ENCODE measurements at places on chromosomes 6 and 20. TPM values are rescaled to one million over a fixed set of nuclear protein-coding genes. Genes with fewer than 3 reads are reported as not detected.

The ASIP gene
- total RNA-seq = not detected

The ADNP gene
- 41.5 TPM for total RNA-seq

The PNPLA1 gene
- 0.24 TPM for total RNA-seq

The PLAGL2 gene
- 16.9 TPM for total RNA-seq

The LPA gene
- not detected for total RNA-seq

The IMPG1 gene
- total RNA-seq = not detected

The BTN1A1 gene
- not detected for total RNA-seq

The KHDC1 gene
- 0.60 TPM for total RNA-seq

The SLC52A3 gene
- total RNA-seq = not detected

The DYNLT2 gene
- total RNA-seq = 3.6 TPM

The FAM83B gene
- total RNA-seq = not detected

The FNDC11 gene
- total RNA-seq = 0.52 TPM

The SERINC1 gene
- total RNA-seq = 228 TPM

The MOG gene
- total RNA-seq = not detected

The RIMS4 gene
- total RNA-seq = not detected

The HLA-G gene
- total RNA-seq = 7.2 TPM

The NRN1 gene
- total RNA-seq = 0.57 TPM

The SLC26A8 gene
- not detected for total RNA-seq

The MEI4 gene
- total RNA-seq = not detected

Measured in CD8-positive, alpha-beta T cell (primary cell).